Hepatocyte (in vitro differentiated cells): ENCODE measurements at places on chromosomes 3 and 15. TPM values are rescaled to one million over a fixed set of nuclear protein-coding genes. Genes with fewer than 3 reads are reported as not detected.

LDHAL6B gene
- not detected in 2 replicates for total RNA-seq

GRCh38 chr3:57864853-57865252 is 108.7 kb downstream of the SLMAP start:
- peak; percentile 30 for DNase-seq

GRCh38 chr15:94230431-94230882 is 904 bp upstream of the MCTP2 start:
- DNase-seq: no peak

CAMP gene
- not detected in 2 replicates for total RNA-seq

DNA sequence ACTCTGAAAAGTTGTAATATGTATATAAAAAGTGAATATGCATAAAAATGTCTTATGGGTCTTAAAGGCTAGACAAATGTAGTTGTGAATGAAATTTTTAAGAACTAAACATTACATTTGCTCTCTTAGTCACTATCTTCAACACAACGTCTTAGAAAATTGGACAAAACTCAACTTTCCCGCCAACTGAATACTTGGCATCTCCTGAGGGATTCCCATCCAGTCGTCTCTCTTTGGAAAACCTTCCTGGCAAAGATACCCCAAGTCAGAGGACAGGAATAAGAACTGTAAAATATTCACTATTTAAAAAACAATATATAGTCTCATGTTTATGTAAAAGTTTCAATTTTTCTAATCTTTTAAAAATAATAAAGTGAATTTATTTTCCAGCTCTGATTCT is 354.8 kb downstream of the GRM7 start:
- DNase-seq: no peak

TWF2 gene
- 52.5 and 59.1 TPM in 2 replicates for total RNA-seq

IQGAP1 gene
- total RNA-seq: 102 and 125 TPM in 2 replicates
